CD4-positive, alpha-beta T cell treated with Interleukin-17A for 1 hour (primary cell): ENCODE measurements at places on chromosomes 11 and 22.

DNA sequence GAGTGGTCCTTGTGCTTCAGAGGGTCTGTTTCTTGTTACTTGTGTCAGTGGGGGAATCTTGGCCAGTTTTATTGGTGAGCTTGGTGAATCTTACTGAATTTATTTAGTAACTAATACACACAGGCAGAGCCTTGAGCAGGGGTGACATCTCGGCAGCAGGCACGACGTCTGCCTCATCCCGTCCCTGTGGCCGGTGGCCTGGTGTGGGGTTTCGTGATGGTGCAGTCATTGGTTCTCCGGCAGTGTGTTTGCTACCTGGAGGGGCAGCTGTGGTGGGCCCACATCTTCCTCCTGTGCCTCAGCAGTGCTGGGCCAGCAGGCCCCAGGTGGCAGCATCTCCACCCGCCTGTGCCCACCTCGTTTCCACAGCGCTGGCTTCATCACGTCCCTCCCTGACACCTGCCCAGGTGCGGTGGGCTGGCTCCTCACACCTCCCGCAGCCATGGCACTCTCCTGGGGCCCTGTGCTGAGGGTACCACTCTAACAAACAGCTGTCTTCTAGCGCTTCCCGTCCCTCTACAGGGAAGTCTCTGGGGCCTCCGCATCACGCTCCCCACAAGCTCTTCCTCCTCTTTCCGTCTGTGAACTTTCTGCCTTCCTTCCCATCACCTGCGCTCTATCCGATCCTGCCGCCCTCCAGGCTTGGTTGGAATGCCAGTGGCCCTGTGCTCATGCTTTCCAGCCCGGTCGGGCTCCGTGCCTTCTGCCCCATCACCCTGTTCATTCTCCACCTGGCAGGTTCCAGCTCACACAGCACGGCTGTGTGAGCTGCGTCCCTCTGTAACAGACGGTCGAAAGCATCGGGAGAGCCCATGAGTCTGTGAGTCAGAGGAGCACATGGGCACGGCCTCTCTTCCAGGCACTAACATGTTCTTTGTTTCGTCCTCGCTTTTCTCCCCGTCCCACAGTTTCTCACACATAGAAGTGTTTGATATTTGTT is 203.4 kb downstream of the TBC1D22A start:
- no peak for DNase-seq

GRCh38 chr11:115981104-115981481 is 476.9 kb upstream of the CADM1 start:
- no peak for DNase-seq

DNA sequence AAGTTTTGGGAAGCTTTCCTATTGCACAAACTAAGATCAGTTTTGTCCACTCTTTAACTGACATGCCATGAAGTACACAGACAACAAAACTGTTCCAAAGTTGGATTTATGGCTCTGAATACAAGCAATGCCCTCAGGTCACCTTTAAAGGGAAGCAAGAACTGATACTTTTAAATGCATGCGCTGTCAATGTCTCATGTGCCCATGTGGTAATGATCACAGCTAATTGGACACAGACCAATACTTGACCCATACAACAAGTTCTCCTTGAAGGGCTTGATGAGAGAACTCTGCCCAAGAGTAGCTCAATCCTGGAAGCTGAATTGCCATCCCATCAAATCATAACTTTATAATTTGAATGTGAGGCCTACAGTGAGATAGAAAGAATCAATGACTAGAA is 624.9 kb downstream of the ETS1 start:
- DNase-seq = no peak

DNA sequence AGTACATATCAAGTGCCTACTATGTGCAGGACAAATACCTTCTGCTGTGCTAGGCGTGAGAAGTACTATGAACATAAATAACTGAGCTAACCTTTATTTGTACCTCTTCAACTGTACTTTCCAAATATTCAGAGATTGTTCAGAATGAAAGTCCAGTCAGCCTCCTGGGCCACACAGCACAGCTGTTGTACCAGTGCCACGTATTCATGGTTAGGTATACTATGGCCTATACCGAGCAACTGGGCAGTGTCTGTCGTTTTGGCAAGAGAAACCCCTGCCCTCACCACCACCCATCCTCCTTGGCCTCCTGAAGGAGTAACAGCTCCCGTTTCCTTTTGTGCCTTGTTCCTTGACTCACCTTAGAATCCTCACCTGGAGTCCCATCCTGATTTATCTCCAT is 53.0 kb downstream of the RASSF10 start:
- no peak for DNase-seq

- no peak for DNase-seq
These were observed at the start of gene CNTN5 for GRCh38 chr11:99020352-99021225. TSS of gene CNTN5 (plus strand) at chr11:99020949.

- DNase-seq = no peak
These were observed 31.5 kb downstream of the TRMU start for GRCh38 chr22:46366801-46367706.

DNA sequence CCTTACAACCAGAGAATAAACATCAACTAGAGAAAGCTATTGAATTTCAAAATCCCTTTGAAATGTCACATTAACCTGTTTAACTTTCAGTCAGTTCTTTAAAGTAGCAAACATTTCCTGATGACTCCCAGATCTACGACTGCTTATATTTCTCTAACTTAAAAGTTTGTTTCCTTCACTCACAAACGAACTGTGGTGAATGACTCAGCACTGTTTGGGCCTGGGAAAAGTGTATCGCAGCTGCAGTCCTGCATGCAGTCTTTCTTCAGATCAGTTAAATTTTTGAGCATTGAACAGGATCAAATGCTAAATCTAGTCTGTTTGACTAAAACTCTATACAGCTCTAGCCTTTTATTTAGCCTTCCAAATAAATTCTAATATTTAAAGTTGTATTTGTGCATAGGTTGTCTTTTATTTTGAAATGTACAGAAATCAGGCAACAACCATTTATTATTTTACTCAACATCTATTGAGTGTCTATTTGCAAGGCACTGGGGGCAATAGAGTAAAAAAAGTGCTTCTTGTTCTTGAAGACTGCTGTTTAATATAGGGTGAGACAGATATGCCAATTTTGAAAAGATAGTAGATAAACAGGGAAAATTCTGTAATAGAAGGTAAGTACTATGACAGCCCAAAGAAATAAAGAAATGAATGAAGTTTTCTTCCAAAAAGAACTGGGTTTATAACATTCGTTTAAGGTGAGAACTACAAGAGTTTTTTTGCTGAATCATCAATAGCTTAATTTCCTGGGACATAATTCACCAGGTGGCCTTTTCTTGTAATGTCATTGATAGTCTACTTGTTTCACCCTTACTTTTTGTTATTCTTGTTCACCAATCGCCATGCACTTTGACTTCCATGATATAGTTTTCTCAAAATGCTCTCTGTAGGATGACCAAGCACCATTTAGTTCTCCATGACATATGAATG is 235.4 kb downstream of the METTL15 start:
- DNase-seq = no peak

- DNase-seq = no peak
These were observed 37.2 kb downstream of the PPP6R3 start for GRCh38 chr11:68497761-68498160.

DNA sequence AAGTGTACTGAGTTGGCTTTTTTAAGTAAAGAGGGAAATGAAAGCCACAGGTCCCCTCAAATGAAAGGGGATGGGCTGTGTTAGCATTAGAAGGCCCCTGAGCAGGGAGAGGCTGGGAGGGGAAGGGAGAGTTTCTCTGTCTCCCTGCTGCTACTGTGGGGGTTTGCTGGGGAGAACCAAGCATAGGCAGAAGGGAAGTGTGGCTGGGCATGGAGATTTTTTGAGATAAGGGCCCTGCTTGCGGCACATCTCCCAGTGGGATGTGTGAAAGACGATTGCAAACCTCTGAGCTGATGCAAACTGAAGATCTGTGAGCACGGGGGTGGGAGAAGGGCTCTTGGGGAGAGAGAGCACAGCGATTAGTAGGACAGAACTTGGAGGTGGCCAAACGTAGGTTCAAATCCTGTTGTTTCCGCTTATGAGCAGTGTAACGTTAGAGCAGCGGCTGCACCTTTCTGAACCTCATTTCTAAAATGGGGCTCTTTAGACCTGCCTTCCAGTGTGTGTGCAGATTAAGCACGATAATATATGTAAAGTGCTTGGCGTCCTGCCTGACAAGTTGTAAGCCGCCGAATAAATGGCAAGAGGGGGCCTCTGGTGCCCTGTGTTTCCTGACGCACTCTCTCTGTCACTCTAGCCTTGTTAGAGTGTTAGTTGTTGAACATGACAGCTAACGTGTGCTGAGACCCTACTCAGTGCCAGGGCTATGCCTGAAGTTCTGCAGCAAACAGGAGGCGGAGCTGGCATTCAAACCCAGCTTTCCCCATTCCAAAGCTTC is 122.3 kb downstream of the GRIK4 start:
- DNase-seq = no peak

DNA sequence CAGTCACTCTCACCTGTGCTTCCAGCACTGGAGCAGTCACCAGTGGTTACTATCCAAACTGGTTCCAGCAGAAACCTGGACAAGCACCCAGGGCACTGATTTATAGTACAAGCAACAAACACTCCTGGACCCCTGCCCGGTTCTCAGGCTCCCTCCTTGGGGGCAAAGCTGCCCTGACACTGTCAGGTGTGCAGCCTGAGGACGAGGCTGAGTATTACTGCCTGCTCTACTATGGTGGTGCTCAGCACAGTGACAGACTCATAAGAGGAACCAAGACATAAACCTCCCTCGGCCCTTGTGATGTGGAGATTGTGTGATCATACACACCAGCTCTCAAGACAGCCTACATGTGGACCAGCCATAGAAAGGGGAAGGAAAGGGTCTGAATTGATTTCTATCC is 113.3 kb downstream of the ZNF280B start:
- DNase-seq = no peak

GRCh38 chr11:69374110-69374945 is 80.4 kb downstream of the MYEOV start:
- no peak for DNase-seq

DNA sequence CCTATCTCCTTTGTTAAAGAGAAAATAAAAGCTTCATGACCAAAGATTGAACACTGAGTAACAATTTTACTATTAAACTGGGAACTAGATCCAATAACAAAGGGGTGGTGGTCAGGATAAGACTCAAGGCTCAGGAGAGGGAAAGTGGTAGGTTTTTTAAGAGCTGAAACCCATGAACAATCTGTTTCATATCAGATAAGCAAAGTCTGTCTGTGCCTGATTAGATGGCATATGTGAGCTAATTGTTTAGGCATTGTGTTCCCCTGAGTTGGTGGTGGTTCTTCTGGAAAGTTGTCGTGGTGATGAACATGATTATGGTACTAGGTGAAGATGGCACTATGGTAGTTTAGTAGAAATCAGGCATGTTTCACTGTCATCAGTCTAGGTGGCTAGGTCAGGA is 24.4 kb downstream of the USP47 start:
- DNase-seq = no peak

GRCh38 chr22:25448435-25449051 is 115.9 kb upstream of the GRK3 start:
- DNase-seq = peak; percentile 11

DNA sequence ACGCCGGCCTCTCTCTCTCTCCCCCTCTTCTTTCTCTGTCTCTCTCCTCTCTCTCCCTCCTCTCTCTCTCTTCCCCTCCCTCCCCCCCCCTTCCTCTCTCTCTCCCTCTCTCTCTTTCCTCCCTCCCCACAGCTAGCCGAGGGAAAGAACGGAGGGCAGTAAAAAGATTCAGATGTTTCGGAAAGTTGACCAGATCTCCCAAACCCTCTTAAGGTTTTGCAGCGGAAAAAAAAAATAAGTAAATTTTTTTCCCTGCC is 195 bp upstream of the ALX4 start:
- DNase-seq = no peak

DNA sequence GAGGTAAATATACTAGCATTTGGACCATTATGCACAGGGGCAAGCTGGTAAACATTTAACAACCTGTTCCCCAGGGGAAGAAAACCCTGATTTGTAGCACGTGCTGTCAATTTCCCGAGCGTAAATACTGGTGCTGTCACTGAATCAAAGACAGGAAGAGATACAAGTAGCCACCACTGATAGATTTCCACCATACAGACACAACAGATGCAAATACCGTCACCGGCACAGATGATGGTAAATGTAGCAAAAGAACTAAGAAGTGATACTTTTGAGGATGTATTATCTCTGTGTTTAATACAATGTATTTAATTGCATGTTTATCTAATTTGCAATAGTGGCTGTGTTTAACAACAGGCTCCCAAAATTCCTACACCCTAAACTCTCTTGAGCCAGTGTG is 39.6 kb downstream of the SHISAL1 start:
- DNase-seq = no peak

- DNase-seq = peak; percentile 78
These were observed 35.0 kb downstream of the TPBGL start for GRCh38 chr11:75275581-75275980.

DNA sequence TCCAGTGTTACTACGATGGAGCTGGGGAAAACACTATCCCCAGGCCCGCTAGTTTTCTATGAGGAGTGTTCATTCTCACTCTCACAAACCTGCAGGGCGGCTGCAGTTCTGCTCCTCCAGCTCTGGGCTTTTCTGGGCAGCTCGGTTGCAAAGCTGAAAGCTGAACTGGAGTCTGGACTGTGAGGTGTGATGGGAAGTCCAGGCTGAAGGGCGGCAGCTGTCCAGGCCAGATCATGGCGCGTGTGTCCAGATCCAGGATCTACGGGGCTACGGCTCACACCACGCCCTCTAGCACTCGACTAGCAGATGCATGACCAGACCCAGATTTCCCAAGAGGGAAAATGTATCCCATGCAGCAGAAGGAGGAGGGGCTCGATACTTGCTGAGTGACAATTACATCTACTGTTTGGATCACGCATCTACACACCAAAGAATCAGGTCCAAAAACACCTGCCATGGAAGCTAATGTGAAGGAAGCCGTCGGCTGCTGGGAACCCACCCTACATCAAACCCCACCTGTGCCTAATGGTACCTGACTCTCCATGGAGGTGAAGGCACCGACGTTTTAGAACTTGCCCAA is 555.0 kb downstream of the BRD1 start:
- no peak for DNase-seq

DNA sequence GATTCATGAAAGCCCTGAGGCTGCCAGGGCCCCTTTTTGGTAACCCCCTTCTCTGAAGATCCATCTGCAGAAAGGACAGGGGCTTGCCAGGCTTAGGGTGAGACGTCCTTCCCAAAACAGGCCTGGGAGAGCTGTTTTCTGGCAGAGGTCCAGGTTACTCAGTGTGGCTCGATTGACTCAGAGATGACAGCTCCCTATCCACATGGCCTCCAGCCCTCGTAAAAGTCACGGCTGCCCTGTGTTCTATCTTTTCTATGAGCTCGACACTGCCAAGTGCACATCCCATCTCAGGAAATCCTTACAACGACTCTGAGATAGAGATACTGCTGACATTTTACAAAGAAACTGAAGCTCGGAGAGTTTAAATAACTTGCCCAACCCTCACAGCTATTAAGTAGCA is 20.4 kb downstream of the ADAMTS8 start:
- no peak for DNase-seq

DNA sequence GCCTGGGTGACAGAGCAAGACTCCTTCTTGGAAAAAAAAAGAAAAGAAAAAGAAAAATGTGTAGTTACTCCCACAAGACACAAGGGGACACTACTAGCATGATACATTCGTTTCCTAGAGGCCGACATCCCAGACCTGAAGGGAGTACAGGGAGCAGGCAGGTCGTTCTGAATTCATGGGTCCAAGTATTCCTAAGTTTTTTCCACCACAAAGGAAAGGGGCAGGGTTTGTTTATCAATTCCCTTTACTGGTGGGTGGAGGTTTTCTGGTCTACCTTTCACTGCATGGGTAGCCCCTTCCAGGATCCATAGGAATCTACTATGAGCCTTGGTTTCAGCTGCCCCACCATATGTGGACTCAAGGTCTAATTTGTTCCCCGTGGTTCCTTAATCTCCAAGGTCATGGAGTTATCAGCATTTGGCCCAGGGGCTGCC is 11.8 kb downstream of the TIGD3 start:
- peak; percentile 77 for DNase-seq
